ENCODE measurements at places on chromosomes 5 and 9.

- no peak for DNase-seq
Observed at GRCh38 chr5:117615226-117615625, 1040.6 kb upstream of the SEMA6A start.

- no peak for DNase-seq
Observed at GRCh38 chr5:181050016-181050415, 9.9 kb downstream of the BTNL9 start.

DNA sequence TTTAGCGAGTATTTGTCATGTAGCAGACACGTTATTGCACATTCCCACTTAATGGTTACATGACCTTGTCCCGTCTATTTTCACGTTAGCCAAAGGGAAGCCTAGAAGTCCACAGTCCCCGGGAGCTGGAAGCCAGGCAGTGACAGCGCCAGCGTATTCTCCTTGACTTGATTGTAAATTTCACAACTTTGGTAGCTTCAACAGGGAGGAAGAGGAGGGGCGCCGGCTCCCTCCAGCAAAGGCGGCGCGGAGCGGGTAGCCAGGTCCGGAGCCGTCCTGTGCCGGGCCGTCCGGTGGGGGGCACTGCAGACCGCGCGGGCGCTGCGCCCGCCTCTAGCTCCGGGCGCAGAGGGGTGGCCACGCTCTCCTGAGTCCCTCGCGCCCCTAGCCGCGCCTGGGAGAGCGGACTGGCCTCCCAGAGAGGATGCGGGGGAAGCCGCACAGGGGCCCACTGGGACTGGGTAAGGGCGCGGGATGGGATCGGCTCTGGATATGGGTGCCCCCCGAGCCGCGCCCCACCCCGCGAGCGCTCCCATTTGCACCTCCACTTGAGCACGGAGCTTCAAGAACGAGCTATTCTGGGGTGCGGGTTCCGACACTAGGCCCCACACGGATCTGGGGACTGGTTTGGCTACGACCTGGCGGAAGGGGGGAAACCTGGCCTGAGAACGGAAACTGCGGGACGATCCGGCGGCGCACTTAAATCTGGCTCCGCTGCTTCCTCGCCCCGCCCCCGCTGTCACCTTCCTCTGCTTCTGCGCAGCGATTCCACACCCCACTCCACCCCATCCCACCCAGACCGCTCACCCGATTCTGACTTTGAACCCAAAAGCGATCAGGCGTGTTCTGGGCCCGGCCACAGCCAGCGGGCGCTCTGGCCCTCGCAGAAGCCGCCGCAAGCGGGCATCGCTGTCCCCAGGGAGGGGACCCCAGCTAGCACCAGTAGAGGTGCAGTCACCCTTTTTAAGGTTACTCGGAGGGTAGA, 23.8 kb downstream of the KLF4 start:
- DNase-seq = no peak

DNA sequence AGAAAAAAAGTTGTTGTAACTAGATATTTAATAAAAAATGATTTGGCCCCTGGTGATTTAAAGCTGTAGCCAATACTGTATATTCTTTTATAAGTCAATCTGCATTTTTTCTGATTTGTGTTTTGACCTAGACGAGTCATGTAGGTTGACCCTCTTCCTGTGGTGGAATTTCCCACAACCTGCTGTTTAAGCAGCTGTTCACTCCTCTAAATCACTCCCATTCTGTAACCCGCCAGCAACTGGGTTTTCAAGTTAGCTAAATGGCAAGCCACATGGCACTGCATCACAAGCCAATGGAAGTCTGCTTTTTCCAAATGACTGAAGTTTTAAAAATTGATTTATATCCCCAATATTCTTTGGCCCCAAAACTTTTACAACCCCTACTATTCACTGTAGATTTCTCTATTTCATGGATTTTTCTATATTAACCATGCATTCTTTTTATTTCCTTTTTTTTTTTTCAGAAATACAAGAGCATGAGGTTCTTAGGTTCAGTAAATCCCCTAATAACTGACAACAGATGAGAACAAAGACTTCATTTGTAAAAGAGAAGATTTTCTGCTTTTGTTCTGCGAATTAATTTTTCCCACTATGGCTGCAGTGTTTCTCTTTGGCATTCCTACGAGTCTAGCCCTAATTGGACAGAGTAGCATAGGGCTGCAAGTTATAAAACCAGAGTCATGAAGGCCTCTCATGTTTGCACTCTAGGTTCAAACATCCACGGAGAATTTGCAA, 184.5 kb upstream of the TLE4 start:
- no peak for DNase-seq

DNA sequence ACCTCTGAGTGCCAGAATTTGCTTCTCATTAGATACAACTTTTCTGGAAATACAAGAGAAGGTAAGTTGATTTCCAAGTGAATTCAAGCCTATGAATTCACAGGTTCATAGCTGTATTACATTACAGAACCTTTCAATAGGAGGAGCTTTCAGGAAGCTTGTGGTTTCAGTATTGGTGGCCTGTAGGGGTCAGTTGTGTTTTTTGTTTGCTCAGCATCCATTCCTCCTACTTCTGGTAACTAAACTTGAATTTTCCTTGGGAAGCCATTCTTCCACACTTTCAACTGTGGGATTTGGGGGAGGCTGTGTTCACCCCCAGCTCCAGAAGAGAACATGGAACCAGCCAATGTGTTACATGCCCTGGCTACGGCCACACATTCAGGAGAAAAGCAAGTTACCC, 5.6 kb upstream of the CYSTM1 start:
- DNase-seq = no peak

GRCh38 chr5:72387985-72388384, 67.8 kb downstream of the PTCD2 start:
- DNase-seq = no peak

- DNase-seq = no peak
Observed at GRCh38 chr5:55446640-55447351, 88.0 kb downstream of the PLPP1 start.

DNA sequence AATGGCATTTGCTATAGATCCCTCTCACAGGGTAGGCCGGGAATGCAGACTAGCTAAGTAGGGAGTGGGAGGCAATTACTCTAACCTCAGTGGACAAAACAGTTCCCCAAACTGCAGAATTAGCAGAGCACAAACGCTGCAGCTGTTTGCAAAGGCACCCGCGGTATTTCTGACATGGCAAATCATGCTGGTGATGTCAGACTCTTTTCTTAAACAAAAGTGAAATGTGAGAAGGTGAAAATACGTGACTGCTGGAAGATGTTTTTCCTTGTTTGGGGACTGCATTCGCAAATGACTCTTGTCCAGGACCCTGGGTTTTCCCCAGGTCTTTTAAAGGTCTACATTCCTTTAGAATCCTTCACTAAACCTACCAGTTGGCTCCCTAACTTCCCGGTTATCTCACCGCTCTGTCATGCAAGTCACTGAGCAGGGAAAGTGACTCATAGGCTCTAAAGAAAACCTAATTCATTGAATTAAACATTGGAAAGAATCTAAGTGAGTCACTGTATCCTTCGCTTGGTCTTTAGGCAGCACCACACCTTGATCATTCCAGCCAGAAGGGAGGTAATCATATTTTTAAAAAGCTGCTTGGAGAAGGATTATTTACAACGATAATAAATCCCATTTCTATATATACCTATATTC, 91.5 kb upstream of the DNAH5 start:
- DNase-seq = no peak

- DNase-seq = peak; percentile 73
Observed at GRCh38 chr9:34654323-34655051, 2.5 kb downstream of the IL11RA start.

GRCh38 chr9:32411753-32412152, 27.3 kb downstream of the ACO1 start:
- DNase-seq = no peak

- DNase-seq = peak; percentile 31
Observed at GRCh38 chr5:126780165-126780827, 3.4 kb downstream of the LMNB1 start.

- DNase-seq = no peak
Observed at GRCh38 chr9:121398374-121398773, 28.3 kb upstream of the STOM start.

- no peak for DNase-seq
Observed at GRCh38 chr5:171771856-171772255, 13.8 kb upstream of the SMIM23 start.

DNA sequence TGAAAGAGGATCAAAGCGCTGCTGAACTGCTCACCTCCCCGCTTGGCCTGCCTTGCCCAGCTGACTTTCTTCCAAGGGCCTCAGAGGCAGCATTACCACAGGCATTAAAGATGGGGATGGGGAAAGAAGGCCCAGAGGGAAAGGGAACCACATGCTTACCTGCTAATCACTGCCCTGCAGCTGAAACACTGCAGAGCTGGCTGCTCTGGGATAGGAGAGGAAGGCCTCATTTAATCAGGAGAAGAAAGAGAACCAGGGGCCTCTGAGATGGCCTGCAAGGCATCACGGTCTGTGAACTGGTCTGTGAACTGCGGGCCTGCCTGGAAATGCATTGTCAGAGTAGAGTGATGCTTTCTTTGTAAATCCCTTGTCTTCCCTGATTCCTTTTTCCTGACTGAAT, 44.8 kb downstream of the PTCD2 start:
- no peak for DNase-seq

DNA sequence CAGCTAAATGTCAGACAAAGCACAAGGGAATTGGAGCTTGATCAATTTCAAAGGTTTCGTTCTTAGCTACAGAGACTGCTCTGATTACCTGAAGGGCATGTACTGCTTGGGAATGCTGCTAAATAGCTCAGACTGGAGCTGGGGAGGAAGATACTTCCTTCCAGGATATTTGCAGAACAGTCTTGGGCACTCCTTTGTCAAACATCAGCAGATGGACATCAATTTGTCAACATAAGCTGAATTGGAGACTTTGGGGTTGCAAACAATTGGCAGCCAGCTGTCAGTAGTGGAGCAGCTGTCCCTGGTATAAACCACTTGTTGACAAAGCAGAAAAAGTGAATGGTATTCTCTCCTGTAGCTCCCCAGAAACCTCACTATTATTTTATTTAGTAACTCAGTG, 182.0 kb downstream of the CCDC192 start:
- DNase-seq = peak; percentile 31

GRCh38 chr5:30891660-30892059, 301.8 kb upstream of the CDH6 start:
- DNase-seq = peak; percentile 79

DNA sequence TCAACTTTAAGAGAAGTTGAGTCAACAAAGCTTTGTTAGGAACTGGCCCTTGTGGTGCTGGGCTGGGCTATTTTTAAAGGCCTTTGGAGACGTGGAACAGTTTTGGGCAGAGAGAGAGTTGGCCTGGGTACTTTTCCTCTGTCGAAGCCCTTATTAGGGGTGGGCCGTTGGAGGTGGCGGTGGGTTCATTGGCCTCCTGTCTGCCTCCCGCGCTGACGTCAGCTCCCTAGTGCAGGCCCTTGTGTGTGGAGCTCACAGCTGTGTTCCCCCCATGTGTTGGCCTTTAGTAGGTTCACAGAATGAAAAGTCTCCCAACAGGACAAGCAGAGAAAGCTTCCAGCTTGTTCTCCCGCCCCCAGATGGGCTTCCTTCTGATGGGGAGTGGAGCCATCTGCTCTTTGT, 2.7 kb downstream of the NCS1 start:
- no peak for DNase-seq

DNA sequence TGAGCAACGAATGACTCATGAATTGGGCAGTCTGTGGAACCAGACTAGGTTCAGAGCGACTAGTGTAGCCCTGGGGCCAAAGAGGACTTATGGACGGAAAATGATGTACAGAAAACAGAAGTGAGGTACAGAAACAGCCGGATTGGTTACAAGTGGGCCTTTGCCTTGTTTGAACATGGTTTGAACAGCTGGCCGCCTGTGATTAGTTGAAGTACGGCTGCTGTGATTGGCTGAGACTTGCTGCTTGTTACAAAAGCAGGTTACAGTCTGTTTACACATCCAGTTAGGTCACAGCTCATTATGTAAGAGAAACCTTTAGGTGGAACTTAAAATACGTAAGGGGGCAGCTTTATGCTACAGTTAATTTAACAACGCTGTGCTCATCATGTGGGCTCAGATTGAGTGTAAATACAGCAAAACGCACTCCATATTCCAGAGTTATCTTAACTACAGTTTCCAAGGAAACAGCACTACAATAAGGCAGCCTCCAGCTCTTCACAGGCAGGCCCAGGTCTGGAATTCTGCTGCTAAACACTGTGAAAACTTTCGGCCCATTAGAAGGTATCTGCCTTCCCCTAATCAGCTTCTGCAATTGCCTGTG, 6.5 kb downstream of the AMACR start:
- DNase-seq = peak; percentile 96

GRCh38 chr5:72036951-72037350, 70.3 kb upstream of the MAP1B start:
- no peak for DNase-seq

GRCh38 chr5:7096294-7096693, 299.6 kb upstream of the ADCY2 start:
- no peak for DNase-seq

GRCh38 chr9:95505717-95506427, 10.9 kb downstream of the PTCH1 start:
- peak; percentile 74 for DNase-seq

GRCh38 chr5:72599065-72599433, 91.8 kb upstream of the ZNF366 start:
- no peak for DNase-seq

GRCh38 chr5:176862330-176862995, 36.7 kb downstream of the HK3 start:
- no peak for DNase-seq

DNA sequence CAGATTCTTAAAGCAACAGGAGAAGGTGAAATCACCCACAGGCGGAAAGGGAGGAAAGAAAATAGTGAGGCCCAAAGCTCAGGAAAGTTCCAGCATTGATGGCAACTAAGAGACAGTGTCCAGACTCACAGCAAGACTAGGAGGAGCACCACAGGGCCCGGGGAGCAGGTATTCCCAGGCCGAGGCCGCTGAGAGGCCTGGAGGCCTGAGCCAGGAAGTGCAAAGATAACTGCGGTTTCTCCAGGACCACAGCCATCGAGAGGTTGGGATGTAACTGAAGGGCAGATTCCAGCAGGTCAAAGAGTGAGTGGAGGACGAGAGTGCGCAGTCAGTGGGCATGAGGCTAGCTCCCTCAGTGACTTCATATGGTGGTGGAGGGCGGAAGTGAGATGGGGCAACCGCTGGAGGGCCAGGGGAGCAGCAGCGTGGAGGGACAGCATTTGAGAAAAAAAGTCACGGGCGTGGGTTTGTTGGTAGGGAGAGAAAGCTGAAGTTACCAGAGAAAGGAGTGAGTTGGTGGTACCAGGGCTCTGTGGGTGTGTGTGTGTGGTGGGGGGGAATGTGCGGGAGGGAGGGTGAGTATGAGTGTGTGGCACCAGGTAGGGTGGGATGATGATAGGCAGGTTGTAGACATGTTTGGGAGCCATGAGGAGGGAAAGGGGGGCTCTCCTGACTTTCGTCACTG, 89.7 kb downstream of the PSD2 start:
- DNase-seq = no peak

All from NCI-H2081 (cell line).